ENCODE measurements at places on chromosomes 5 and 9.

DNA sequence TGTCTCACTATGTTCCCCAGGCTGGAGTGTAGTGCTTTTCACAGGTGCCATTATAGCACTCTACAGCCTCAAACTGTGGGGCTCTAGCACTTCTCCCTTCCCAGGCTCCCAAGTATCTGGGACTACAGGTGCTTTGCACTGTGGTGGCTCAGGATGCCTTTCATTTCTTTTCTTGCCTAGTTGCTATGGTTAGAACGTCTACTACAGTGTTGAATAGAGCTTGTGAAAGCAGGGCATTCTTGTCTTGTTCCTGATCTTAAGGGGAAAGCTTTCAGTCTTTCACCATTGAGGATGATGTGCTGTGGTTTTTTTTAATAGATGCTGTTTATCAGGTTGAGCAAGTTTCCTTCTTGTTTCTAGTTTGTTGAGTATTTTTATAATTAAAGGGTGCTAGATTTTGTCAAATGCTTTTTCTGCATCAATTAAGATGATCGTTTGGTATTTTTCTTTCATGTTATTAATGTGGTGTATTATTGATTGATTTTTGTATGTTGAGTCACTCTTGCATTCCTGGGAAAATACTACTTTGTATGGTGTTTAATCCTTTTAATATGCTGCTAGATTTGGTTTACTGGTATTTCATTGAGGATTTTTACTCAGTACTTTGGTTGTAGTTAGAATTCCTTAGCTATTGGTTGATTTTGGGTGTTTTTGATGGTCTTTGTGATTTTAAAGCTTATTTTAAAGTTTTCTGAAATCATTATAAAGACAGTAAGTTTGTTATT lies 35.6 kb downstream of the GPBP1 start:
- DNase-seq, result peak; percentile 54

DNA sequence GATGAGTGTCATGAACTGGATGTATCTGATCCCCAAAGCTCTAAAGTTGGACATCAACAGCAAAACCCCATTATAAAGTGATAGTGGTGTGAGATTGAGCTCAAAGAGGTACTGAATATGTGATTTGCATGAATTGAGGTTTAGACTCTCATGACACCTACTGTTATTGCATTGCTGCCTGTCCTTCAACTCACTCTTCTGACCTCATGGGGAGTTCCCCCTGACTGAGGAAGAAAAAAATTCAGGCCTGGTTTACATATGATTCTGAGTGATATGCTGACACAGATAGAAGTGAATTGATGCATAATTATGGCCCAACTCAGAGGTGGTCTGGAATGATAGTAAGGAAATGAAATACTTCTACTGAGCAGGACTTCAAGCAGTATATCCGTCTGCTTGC lies 76.2 kb upstream of the CHD1 start:
- peak; percentile 44 for DNase-seq

DNA sequence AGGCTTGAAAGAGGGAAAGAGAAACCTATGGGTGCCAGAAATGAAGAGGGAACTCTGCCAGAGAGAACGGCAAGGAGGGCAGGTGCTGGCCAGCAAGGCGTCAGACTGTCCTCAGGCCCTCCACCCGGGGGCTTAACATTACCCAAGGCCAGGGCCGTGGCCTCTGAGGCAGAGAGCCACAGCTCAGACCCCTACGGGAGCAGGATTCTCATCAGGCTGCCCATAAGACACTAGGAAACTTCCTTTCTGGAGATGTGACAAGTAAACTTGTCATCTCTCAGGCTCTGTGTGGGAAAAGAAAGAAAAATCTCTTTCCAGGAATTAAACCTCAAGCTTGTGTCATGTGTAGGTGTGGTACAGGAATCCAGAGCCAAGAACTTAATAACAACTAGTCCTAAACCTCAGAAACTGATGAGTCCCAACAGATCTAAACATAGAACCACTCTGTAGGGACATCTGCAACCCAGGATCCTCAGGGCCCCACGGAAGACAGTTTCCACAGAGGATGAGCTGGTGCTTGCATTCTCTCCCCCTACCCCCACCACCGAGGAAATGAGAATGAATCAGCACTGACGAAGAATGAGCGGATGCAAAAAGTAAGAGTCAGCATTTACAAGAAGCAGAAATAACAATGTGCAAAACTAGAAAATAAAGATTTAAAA lies 74.3 kb downstream of the DCP2 start:
- peak; percentile 67 for DNase-seq

DNA sequence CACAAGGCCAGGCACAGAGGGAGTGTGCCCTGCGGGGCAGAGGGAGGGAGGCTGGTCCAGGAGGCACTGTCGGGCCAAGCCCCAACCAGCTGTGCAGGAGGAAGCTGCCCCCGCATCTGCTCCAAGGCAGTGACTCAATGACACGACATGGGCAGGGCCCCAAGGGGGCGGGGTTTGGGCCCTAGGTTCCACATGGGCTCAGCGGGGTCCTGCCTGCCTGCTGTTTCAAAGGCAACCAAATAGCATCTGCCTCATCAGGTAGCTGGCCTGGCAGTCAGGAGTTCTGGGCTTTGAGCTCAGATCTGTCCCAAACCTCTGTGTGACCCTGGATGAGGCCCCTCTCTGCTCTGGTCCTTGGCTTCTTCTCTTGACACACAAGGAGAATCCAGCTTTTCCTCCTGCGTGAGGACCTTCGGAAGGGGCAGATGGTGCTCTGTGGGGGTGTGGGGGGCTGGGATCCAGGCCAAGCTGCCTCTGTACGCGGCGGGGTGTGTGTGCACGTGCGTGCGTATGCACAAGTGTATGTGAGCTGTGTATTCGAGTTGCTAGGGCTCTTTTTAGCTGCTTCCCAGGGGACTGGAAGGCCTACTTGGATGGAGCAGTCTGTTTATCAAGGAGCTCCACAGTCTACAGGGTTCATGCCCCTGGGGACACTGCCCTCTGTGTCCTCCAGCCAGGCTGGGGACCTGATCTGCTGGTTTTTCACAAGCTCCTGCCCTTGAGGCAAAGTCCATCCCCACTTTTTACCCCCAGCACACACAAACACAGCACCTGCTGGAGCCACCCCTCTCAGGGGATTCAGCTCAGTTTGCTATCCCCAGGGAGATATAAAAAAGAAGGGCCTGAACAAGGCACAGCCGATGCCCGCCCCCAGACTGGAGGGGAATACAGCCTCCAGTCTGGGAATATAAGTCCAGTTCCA lies 138.9 kb downstream of the RGS3 start:
- DNase-seq, result peak; percentile 82

DNA sequence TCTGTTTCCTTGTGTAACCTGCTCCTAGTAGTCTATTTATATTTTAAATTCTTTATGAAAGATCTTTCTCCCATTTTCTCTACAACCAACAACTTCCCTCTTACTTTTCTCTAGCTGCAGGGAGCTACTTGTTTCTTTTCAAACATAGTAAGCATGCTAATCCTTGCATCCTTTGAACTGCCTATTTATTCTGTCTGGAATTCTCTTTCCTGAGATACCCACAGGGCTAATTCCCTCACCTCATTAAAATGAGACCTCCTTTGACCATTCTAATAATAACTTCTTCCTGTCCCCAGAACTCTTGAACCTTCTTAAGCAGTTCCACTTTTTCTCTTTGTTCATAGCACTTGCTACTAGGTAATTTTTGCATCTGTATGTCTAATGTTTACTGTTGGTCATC lies 620.6 kb upstream of the CDH18 start:
- DNase-seq, result no peak

DNA sequence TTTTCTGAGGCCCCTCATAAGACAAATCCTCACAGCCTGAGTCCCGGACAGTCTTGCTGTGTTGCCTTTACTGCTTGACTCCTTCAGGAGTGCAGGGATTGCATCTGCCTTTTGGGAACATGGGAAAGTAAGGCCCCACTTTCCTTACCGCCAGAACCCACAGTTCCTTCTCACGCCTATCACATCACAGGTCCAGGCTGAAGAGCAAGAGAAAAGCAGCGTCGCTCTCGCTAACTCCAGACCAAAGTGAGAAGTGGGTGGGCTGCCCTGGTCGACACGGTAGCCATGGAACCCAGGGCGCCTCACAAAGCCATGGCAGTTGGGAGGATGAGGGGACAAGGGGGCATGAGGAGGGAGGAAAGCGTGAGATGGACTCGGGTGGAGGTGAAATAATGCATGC lies 7.9 kb upstream of the ZDHHC11 start:
- no peak for DNase-seq

GRCh38 chr5:116492016-116492623 lies 82.5 kb downstream of the SEMA6A start:
- DNase-seq, result peak; percentile 92

- DNase-seq, result peak; percentile 35
Measured at GRCh38 chr5:74030821-74031220, 404.8 kb downstream of the ARHGEF28 start.

- DNase-seq, result peak; percentile 44
Measured at GRCh38 chr5:91468651-91469422, 85.7 kb upstream of the ARRDC3 start.

DNA sequence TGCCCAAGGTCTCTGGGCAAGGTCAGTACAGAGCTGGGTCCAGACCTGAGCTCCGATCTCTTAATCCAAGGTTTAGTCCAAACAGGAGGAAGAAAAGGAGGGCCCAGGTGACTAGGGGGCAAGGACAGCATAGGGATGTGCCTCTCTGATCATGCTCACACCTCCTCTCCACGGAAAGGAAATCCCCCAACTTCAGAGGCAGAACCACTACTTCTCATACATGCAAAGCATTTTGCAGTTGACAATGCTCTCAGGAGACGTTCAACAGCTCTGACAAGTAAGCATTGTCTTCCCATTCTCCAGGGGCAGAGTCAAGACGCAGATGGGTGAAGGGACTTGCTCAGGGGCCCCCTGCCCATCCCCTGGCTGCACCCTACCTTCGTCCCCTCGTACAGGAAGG lies 8.7 kb upstream of the CORO2A start:
- no peak for DNase-seq

GRCh38 chr5:157819502-157820115 lies 39.3 kb downstream of the CLINT1 start:
- DNase-seq, result no peak

DNA sequence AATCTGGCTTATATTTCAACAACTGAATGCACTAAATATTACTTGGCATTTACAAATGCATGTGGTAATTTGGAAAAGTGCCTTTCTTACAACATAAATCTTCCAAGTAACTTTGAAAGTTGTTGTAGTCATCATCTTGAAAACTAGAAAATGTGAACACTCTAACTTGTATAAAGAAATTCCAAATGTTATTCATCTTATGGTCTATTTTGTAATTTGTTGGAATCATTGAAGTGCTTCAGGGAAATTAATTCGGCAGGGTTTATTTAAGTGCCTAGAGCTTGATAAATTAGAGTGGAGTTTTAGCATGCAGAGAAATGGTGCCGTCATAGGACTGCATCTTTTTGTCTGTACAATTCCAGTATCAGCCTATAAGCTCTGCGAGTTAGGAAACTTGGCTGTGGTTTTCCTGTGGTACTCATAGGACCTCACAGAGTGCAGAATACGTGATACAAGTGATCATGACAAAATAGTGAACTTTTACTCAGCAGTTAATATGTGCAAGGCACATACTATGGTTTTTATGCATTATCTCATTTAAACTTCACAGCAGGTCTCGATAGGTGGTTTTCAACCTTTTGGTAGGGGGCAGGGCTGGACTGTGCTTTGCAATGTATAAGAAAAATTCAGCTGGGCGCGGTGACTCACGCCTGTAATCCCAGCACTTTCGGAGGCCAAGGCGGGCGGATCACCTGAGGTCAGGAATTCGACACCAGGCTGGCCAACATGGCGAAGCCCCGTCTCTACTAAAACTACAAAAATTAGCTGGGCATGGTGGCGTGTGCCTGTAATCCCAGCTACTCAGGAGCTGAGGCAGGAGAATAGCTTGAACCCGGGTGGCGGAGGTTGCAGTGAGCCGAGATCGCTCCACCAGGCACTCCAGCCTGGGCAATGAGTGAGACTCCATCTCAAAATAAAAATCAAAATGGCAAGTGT lies 79.6 kb downstream of the RAI14 start:
- no peak for DNase-seq

DNA sequence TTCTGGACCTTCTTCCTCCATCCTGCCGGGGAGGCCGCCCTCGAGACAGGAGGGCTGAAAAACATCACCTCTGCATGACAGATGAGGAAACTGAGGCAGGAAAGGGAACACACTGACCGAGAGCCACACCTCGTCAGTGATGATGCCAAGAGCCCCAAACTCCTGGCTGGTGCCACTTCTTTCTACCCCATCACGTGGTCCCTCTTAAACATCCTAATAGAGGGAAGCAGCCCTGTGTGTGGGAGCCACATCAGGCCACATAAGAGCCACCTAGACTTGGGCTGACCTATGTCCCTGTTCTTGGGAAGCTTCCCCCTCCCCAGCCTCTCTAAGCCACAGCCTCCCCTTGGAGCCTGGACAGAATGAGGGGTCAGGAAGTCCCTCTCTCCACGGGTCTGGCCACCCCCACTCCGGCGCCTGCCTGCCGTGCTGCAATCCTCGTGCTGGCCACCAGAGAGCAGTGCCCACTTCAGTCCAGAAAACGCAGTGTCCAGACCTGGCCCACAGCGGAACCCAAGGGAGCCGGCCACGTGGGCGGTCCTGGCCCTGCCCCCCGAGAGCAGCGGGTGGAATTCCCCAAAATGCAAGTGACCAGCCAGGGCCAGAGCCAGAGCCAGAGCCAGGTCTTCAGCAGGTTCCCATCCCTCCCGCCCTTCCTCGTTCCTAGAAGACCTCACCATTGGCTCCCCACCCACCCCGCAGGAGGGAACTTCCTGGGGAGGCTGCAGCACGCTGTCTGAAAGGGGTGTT lies 54.7 kb upstream of the SARDH start:
- peak; percentile 40 for DNase-seq

DNA sequence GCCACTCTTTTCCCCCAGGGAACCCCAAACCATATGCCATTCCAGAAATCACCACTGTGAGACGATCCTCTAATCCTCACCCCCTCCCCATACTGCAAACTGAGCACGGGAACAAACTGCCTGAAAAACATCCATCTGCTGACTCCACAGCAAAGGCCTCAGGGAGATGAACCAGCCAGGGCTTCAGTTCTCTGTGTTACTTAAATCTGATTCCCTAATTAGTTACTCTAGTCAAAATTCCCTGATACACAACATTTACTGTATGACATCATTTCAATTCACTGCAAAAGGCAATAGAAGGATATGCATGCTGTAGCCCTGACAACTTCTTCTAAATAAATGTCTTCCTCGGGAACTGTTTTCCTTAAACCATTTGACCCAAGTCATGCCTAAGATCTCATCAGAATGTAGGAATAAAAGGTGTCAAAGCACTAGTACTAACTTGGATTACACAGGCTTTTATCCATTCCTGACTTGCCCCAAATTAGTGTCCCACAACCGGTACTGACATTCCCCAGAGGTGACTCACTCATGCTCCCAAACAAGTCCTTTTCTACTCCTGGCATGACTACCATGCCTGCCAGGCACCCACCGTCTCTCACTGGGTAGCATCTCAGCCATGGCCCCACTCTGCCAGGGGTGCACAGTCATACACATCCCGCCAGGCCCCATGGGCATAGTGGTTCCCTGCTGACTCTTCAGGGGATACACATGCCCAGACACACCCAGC lies 35.0 kb downstream of the MTX3 start:
- peak; percentile 97 for DNase-seq

GRCh38 chr5:108420158-108420557 lies 38.3 kb upstream of the FBXL17 start:
- no peak for DNase-seq

GRCh38 chr5:163386352-163386751 lies 51.0 kb upstream of the CCNG1 start:
- no peak for DNase-seq
